Activated CD4-positive, CD25-positive, alpha-beta regulatory T cell treated with anti-CD3 and anti-CD28 coated beads, Interleukin-2, amount 50 U/mL, for 16 hours (primary cell): ENCODE measurements at places on chromosomes 6 and 20.

DNA sequence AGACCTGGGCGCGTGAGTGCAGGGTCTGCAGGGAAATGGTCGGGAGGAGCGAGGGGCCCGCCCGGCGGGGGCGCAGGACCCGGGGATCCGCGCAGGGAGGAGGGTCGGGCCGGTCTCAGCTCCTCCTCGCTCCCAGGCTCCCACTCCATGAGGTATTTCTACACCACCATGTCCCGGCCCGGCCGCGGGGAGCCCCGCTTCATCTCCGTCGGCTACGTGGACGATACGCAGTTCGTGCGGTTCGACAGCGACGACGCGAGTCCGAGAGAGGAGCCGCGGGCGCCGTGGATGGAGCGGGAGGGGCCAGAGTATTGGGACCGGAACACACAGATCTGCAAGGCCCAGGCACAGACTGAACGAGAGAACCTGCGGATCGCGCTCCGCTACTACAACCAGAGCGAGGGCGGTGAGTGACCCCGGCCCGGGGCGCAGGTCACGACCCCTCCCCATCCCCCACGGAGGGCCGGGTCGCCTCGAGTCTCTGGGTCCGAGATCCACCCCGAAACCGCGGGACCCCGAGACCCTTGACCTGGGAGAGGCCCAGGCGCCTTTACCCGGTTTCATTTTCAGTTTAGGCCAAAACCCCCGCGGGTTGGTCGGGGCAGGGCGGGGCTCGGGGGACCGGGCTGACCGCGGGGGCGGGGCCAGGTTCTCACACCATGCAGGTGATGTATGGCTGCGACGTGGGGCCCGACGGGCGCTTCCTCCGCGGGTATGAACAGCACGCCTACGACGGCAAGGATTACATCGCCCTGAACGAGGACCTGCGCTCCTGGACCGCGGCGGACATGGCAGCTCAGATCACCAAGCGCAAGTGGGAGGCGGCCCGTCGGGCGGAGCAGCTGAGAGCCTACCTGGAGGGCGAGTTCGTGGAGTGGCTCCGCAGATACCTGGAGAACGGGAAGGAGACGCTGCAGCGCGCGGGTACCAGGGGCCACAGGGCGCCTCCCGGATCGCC lies 54.2 kb upstream of the HLA-A start:
- peak; percentile 67 for DNase-seq

GRCh38 chr6:166542580-166542912 lies 43.9 kb downstream of the RAMACL start:
- DNase-seq = no peak

GRCh38 chr6:1821164-1821512 lies 211.4 kb downstream of the FOXC1 start:
- no peak for DNase-seq

- DNase-seq = no peak
Measured at GRCh38 chr20:51423290-51423667, 119.2 kb downstream of the NFATC2 start.

DNA sequence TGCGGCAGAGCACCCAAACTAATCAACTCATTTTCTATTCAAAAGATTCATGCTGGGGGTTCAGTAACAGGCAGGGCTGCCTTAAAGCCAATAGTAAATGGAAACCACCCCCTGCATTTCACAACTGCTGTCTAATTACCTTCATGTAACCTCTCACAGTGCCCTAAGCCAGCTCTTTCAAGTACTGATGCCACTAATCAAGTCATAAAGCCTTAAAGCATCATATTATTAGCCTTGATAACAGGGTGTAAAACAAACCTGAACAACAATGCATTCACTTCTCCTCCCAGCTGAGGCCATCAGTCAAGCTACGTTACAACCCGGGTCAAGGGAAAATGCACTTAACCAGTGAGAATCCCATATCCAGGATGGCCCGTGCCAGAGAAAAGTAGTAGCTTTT lies 33.0 kb downstream of the TRERF1 start:
- no peak for DNase-seq

DNA sequence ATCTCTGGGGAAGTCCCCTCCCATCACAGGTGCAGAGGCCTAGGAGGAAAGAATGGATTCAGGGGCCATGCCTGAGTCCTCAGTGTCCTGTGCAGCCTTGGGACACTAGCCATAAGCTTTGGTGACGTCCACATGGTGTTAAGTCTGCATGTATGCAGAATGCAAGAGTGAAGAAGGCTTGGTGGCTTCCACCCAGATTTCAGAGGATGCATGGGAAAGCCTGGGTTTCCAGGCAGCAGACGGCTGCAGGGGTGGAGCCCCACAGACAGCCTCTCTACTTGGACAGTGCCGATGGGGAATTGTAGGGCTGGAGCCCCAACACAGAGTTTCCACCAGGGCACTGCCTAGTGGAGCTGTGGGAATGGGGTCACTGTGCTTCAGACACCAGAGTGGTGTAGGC lies 117.1 kb upstream of the NRN1 start:
- DNase-seq = no peak

GRCh38 chr6:49430187-49430586 lies 32.9 kb downstream of the MMUT start:
- DNase-seq = no peak

DNA sequence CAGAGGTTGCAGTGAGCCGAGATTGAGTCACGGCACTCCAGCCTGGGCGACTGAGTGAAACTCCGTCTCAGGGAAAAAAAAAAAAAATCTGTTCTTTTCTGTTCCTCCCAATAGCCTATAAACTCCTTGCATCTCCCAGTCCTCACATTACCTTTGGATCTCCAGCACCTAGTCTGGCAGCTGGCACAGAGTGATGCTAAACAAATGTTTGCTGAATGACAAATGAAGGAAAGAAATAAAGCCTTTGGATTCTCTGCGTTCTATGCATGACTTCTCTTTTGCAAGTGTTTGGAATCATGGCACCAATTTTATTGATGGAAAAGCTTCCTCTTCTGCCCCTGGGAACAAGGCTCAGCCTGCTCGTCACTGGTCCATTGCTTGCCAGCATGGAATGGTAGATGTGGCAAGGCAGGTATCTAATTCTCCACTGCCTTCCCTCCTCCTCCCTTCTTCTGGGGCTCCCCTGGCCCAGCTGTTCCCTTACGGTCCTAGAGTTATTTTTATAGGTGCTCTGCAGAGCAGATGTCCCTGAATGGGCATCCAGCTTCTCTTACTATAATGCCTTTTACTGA lies 53.6 kb upstream of the FYN start:
- no peak for DNase-seq

GRCh38 chr6:44080561-44081521 lies 46.4 kb downstream of the MRPL14 start:
- no peak for DNase-seq

- no peak for DNase-seq
Measured at GRCh38 chr6:31004794-31005193, 5.5 kb upstream of the MUC22 start.

DNA sequence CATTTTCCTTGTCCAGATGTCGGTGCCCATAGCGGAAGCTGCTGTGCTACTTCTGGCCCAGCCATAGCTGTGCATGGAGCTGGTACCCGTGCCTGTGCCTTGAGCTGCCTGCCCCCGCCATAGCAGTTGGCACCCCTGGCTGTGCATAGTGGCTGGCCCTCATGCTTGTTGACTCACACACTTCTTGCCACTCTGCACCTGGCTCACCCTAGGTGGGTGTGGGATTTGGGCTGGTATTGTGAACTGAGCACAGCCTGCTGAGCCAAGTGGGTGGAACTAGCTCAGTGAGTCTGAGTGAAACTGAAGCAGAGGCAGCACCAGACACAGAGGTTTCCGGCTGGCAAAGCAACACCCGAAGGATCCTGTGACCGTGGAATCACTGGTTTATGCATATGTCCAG lies 689.5 kb upstream of the EYS start:
- DNase-seq = no peak

- no peak for DNase-seq
Measured at GRCh38 chr6:167152862-167153261, 4.9 kb downstream of the GPR31 start.

- no peak for DNase-seq
Measured at GRCh38 chr20:35034145-35034544, 58.5 kb downstream of the TRPC4AP start.

GRCh38 chr6:11386323-11386722 lies 151.2 kb upstream of the TMEM170B start:
- no peak for DNase-seq

GRCh38 chr6:147204843-147205311 lies 660 bp downstream of the STXBP5 start:
- DNase-seq = no peak

- DNase-seq = no peak
Measured at GRCh38 chr20:20567712-20568111, 144.7 kb downstream of the RALGAPA2 start.

DNA sequence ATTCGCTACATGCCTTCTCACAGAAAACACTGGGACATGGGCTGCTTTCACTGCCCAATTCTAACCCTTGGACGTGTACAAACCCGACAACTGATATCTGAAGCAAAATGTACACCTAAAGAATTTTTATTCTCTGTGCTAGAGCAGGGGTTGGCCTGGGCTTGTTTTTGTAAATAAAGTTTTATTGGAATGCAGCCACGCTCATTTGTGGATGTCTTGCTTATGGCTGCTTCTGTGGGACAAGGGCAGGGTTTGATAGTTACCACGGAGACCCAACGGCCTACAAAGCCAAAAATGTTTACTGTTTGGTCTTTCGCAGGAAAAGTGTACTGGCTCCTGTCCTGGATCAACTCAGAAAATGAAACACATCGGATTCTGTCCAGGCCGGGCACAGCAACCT lies 58.1 kb upstream of the APCDD1L start:
- DNase-seq = no peak

- no peak for DNase-seq
Measured at GRCh38 chr20:36794116-36794474, 20.5 kb upstream of the DSN1 start.

GRCh38 chr6:14016432-14016831 lies 91.7 kb downstream of the RNF182 start:
- DNase-seq = no peak

DNA sequence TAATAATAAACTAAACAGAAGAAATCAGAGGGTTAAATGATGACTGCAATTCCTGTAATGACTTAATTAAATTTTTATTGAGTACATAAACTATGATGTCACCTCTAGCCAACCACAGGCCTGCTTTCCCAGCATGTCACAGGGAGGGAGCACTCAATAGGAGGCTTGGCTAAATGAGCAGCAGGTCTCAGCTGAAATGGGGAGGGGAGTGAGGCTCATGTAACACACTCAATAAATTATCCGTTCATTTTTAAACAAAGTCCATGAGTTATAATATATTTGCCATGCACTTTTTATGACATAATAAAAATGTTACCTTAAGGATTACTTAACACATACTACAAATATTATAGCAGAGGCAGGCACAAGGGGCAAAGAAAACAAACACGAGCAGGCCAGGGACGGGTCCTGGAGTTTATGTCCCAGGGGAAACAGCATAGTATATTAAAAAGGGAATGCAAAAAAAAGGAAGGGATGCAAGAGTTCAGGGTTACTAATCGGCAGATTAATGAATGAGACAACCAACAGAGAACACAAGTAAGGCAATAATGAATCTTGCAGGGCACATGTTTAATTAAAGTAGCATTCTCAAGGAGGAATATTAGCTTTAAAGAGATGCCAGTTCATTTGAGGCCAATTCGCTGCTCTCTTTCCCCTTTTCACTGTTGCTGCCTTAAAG lies 27.1 kb upstream of the FAM83C start:
- DNase-seq = no peak

DNA sequence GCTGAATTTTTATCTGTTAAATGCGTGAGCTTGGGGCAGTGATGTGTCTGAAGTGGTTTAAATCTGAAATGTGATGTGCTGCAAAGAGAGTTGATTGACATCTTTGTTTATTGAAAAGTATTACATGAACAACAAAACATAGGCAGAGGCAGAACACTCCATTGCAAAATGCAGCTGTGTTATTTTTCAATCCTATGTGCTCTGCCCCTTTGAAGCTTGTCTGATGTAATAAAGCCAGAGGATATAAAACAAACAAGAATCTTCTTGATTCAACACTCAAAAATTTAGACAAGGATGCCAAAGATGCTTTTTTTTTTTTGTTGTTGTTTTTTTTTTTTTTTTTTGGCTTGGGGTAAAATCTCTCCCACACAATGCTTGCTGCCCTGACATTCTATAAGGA lies 482.4 kb upstream of the MMS22L start:
- no peak for DNase-seq

- no peak for DNase-seq
Measured at GRCh38 chr20:41278936-41279335, 38.6 kb downstream of the ZHX3 start.

DNA sequence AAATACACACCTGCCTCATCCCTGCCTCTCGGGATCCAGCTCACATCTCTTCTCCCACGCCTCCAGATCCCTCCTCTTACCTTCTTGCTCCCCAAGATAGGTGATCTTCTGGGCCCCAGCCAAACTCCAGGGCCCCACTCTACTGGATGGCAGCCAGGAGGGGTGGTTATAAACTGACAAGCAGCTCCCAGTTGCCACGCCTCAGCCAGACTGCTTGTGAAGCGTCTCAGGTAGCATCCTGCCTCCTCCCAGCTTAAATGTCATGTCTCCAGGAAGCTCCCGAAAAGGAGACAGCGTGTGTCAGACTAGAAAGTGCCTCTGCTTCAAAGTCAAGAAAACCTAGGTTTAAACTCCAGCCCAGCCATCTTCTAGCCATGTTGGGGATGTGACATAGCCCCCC lies 114.1 kb downstream of the LRFN2 start:
- no peak for DNase-seq

GRCh38 chr6:145155873-145156782 lies 579.2 kb downstream of the EPM2A start:
- DNase-seq = no peak

- DNase-seq = no peak
Measured at GRCh38 chr6:44128020-44128917, 915 bp downstream of the TMEM63B start.

- no peak for DNase-seq
Measured at GRCh38 chr6:105894556-105894955, 191.6 kb upstream of the PRDM1 start.

DNA sequence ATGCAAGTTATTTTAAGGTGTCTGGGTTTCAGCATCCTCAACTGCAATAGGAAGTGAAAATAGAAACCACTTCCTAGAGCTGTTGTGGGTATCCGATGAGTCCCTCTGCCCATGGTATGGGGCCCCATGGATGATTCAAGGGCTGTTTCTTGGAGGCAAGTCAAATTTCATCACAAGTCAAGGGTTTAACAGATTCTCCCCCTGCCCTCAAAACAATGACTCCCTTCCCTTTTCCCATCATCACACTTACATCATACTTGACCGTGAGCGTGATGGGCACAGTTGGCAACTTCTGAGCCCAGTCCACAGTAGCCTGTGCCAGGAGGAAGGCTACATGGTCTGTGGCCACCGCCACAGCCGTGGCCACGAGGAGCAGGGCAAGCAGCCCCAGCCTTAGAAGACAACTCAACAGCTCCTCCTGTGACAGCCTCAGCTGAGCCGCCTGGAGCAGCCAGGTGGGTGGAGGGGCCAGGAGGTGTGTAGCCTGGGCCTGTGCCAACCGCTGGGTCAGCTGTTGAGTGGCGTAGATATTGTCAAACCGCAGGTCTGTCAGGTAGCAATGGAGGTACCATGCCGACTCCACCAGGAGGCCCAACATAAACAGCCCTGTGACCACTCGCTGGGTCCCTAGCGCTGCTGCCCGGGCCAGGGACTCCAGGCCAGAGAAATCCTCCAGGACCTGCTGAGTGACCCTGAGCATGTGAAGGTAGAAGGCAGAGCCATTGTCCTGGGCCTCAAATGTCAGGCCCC lies 5.2 kb downstream of the OCSTAMP start:
- DNase-seq = no peak
